ENCODE measurements at places on chromosomes 13 and 19.

- DNase-seq, result no peak
Measured at GRCh38 chr13:91557328-91558090, 159.1 kb downstream of the GPC5 start.

GRCh38 chr13:87590518-87590917 is 80.7 kb upstream of the SLITRK5 start:
- no peak for DNase-seq

GRCh38 chr19:51695702-51696315 is 2.7 kb downstream of the SPACA6 start:
- no peak for DNase-seq

DNA sequence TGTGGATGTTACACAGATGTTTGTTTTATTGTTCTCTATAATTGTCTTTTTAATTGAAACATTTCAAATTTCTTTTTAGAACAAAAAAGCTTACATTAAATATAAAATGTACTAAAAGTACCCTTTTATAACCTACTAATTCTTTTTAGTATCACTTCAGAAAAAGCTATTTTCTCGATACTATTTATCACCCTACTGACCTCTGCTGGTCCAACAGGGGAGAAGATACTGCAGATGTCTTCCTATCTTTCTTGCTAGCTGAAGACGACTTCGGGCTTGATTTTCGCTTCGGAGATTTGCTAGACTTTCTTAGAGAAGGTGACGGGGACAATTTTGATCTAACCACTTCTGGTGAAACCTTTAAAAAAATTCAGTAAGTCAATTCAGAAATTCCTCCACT is 42.4 kb downstream of the ZC3H13 start:
- no peak for DNase-seq

GRCh38 chr13:69547780-69548179 is 559.8 kb upstream of the ATXN8OS start:
- no peak for DNase-seq

DNA sequence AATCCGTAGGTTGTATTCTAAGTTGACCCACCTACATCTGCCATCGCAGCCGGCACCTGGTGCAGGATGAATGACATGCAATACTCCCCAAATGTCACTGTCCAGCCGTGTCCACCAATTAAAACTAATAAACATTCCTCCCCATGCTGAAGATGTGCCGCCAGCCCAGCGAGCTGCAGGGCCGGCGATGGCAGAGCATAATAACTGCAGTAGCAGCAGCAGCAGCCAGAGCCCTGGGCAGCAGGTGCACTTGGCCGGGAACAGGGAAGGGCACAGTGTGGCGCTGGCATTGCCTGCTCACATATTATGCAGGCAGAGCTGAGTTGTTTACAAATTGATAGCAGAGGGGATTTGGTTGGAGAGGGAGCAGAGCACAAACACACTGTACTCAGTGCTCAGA is 754.9 kb downstream of the OLFM4 start:
- DNase-seq, result no peak

DNA sequence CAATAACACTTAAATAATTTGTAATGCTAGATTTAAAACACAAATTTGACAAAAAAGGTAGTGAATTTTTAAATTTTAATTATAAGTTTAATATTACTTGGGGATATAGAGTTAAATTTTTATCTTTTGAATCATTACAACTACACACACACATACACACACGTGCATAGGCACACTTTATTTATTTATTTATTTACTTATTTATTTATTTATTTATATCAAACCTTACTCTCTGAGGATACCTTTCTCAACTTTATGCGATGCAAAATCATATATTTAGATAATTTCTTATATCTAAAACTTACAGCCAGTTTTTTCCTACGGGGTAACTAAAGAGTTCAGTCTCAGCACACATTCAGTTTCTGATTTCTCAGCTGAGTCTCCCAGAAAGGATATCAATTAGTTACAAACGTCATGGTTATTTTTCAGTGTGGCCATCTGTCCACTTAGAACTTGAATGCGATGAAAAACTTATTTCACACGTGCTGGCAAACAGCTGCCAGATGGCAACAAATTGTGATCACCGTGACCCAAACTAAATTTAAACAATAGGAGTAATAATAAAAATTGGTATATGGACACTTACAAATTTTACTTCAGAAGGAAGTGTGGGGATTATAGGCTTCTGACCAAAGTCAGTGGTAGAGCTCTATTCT is 683.1 kb upstream of the PRR20A start:
- DNase-seq, result no peak

GRCh38 chr13:59447031-59447430 is 716.7 kb downstream of the DIAPH3 start:
- no peak for DNase-seq

GRCh38 chr19:4692251-4693077 is 22.3 kb upstream of the MYDGF start:
- no peak for DNase-seq

DNA sequence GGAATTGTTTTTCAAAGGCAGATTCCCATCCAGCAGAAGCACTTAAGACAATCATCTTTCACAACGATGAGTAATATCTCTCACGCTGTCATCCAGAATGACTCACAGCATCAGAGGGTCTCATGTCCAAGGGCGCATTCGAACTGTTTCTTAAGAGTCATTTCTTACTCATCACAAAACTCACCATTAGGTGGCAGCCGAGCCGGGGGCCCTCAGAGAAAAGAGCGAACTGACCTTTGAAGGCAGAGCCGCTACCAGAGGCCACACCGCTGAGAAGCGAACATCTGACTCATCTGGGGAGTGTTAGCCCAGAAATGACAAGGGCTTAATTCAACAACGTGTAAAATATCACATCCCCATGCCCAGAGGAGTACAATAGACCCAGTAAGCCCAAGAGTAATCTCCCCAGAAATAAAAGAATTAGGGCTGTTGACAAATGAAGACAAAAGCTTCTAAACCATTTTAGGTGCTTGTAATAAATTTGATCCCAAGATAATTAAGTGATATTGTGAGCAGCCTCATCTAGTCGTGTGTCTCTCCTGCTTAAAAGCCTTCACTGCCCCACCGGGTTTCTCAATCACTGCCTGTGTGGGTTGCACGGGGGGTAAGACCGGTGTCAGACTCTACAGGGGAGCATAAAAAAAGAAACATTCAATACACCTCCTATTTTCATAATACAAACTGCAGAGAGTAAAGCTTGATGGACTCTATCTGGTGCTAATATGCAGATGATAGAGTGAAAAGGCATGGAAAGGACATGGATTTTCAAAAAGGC is 96.2 kb downstream of the CYSLTR2 start:
- DNase-seq, result peak; percentile 88

- DNase-seq, result no peak
Measured at GRCh38 chr13:53160211-53160610, 131.6 kb downstream of the OLFM4 start.

GRCh38 chr13:99495466-99496183 is 5.6 kb upstream of the TM9SF2 start:
- DNase-seq, result no peak

- no peak for DNase-seq
Measured at GRCh38 chr13:90427322-90428272, 919.9 kb upstream of the MIR17HG start.

GRCh38 chr13:91596842-91597241 is 198.4 kb downstream of the GPC5 start:
- DNase-seq, result no peak

DNA sequence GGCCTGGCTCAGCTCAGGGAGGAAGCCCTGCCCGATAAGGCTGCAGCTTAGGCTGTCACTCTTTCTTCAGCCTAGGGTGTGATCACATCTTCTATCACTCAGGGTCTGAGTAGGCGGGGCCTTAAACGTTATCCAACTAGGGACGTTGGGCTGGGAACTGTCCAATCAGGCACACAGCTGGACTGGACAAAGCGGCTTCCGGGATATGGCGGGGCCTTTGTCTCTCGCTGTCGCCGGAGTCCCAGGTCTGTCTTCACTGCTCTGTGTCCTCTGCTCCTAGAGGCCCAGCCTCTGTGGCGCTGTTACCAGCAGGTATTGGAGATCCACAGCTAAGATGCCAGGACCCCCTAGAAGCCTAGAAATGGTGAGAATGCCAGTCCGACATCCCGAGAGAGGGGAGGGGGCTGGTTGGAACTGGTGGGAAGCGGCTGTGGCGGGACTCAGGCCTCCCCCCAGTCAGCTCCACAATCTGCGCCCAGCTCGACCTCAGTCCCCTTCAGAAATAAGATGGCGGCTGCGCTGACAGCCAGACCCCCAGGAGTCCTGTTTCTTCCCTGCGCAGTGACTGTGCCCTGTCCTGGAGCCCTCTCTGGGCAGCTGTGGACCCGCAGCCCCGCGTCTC is at the start of gene ZNF254:
Gene ZNF254, plus strand, starts transcription at position 214 of the 622 bp plus-strand sequence. Its CDS starts 121 bp downstream, at position 335.
- DNase-seq, result peak; percentile 93

DNA sequence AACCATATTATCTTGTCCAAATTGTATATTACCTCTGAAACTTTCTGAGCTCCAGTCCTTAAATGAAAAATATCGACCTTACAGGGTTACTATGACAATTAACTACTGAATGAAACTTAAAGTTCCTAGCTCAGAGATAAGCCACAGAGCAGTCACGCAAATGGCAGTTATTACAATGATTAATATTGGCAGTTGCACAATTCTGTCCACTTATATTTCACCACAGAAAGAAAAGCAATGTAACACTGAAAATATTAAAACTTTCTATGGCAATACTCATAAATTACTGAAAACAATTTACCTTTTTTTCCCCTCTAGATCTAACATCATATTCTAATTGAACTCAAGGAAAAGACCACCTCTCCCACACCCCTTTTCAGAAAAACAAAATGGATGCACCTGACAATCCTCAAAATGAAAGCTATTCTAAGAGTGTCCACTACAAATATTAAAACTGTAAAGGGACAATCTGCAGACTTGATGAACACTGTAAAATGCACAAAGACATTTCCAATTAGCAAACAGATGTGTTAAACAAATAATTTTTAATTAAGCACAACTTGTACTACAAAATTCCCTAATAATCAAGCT is 14.6 kb downstream of the LNX2 start:
- DNase-seq, result no peak

- DNase-seq, result no peak
Measured at GRCh38 chr19:45311621-45312020, 11.1 kb downstream of the CKM start.

GRCh38 chr19:53989600-53990533 is 1.6 kb upstream of the CACNG6 start:
- DNase-seq, result no peak

DNA sequence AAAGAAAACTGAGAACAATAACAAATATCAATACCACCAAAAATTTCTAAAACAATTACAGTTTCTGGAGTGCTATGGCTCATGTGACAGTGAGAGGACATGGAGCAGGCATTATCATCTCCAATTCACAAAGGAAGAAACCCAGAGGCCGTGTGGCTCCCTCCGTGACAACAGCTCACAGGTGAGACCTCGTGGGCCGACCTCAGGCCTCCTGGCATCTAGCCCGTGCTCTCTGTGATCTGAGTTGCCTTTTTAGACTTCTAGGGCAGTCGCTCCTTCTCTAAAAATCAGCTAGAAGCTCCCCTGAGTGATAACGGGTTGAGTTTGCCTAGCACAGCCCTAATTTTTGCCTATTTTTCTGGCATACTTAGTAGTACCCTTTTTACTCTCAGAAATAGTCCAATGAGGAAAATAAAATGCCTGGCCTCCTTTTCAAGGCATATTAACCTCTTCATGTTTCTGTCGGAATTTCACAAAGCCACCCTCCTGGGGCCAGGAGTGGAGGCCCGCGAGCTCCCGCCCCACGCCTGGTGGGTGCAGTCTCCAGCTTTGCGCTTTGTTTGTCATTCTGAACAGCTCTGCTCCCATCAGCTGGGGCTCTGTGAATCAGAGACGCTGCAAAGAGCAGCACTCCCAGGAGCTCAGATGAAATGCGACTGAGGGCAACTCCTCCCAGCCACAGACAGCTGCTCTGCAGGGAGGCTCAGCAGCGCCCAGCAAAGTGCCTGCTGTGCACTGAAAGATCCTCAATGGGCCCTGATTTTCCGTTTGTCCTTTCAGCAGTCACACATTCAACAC is 292.5 kb downstream of the UQCRFS1 start:
- no peak for DNase-seq

GRCh38 chr13:30355384-30355699 is 48.0 kb upstream of the KATNAL1 start:
- DNase-seq, result peak; percentile 36

- no peak for DNase-seq
Measured at GRCh38 chr19:29514525-29515232, 11.1 kb upstream of the VSTM2B start.

- peak; percentile 82 for DNase-seq
Measured at GRCh38 chr19:35868172-35868822, at the start of gene APLP1. Gene APLP1 (plus strand): TSS chr19:35868574. CDS start chr19:35868637, 63 bp downstream.

DNA sequence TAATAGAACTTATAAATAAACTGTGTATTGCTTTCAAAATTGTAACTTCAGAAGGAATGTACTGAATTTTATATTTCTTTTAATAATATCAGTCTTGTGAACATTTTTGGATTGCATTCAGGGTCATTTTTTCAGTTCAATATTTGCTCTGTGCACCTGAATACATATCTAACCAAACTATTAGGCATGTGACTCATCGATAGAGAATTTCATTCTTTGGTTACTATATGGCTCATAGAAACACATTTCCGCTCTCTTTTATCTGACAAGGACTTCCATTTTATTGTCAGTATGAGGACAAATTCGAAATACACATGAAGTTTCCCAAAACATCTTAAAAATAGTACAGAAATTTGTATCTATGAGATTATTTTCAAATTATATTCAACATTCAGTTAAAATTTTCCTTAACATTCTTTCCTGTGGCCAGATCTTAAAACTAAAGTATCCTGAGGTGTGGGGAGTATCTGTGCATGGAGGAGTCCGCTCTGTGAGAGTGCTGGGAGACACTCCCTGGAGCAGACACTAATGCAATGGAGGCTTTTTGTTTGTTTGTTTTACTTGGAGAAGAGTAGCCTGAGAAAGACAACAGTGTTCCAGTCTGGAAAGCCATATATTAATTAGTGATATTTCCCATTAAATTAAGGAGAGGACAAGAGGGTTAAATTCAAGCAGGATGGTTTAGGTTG is 483.6 kb downstream of the PCDH20 start:
- no peak for DNase-seq

DNA sequence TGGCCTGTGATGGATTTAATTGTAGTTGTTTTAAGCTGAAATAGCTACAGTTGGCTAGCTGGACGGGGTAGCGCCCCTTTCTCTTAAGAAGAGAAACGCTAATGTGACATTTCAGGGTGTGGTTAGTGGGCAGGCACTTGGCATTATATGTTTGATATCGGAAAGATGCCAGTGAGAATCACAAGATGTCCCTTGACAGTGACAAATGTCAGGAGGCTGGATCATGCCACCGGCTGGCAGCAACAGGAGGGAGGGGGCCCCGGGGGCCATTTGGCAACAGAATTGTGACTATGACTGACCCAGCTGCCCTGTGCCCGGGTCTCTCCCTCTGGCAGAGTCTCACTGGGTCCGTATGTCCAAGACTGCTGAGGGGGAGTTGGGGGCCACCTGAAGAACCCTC is 4.7 kb downstream of the DCAF15 start:
- no peak for DNase-seq

- no peak for DNase-seq
Measured at GRCh38 chr13:78131811-78132210, 213.2 kb upstream of the EDNRB start.
